Activated naive CD4-positive, alpha-beta T cell treated with anti-CD3 and anti-CD28 coated beads for 36 hours (primary cell): ENCODE measurements at places on chromosomes 1 and 21.

- no peak for DNase-seq
Observed at GRCh38 chr1:209652121-209652735, at the start of gene LAMB3. Gene LAMB3, minus strand, starts transcription at chr1:209652425. Its CDS starts 1,481 bp downstream, at chr1:209650944.

GRCh38 chr1:32724678-32725614 lies 22.4 kb upstream of the SYNC start:
- peak; percentile 67 for DNase-seq

DNA sequence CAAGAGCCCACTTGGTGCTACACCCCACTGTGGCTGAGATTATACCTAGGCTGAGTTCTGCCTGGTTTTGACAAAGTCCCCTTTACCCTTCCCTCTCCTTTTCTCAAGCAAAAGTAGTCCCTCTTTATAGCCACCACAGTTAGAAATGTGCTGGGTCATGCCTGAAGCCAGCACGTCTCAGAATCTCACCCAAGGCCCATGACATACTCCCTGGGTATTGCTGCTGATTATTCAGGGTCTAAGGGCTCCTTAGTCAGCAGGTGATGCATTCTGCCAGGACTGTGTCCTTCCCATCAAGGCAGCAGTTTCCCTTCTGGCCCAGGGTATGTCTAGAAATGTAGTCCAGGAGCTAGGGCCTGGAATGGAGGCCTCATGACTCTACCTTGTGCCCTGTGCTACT lies 67.3 kb upstream of the COX20 start:
- no peak for DNase-seq

GRCh38 chr1:100671601-100672000 lies 47.9 kb upstream of the VCAM1 start:
- DNase-seq = no peak

DNA sequence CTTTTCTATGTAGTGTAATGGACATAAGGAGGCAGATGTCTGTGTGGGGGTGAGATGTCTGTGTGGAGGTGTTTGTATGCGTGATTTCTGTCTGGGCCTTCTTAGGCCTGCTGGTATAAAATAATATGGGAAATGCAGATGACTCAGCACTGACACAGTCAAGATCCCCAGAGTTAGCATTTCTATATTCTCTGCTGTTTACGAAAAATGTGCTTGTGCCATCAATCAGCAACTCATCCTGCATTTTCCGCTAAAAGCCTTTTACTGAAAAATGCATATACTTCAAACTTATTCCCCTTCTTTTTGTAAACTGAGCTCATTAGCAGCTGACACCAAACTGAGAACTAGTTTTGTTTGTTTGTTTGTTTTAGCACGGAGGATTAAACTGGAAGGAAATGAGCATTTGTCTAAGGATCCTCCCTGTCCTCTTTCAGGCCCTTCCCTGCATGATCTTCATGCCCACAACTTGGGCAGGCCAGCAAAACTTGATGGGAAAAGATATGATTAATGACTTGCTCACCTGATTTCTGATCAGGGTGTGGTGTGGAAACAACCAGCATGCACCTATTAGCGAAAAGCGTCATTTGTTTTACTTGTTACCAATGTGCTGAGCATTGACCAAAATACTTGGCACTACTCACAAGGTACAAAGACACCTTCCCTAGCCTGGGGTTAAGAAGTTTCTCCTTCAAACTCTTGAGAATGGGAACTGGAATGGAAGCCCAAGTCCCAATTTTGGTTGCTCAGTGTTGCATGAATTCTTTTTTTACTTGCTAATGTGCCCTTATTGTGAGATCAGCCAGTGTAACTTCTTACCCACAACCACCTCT lies 77.4 kb downstream of the NDUFS5 start:
- peak; percentile 25 for DNase-seq

DNA sequence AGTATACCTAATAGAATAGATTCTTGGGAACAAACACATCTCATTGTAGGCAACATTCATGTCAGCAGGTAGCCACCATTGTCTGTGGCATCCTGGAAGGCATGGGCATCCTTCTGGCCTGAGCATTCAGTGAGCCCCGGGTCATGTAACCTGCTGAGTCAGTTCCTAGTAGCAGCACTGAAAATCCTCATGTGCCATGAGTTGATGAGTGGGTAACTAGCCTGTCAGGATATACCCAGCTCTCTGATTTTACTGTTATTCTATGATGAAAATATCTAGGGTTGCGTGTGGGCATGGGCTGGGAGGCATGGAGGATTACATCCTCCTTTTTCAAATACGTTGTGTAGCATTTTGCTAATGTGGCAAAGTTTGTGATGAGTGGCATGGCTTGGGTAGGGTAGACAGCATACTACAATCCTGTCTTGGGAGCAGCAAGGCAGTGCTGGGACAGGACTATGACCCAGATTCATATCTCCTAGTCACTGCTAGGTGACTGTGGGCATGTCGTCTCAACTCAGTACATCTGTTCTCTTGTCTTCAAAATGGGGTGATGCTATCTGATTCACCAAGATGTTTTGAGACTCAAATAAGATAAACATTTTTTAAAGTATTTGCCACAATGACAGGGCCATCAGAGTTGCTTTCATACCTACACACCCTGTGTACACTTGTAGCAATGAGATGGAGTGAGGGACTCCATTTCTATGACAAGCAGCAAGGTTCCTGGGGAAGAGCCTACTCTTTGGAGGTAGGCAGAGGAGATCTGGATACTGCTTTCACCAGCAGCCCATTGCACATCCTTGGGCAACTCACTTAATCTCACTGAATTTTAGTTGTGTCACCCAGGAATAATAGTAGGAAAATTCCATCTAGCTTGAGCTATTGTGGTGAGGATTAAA lies 62.5 kb downstream of the CD58 start:
- DNase-seq = no peak

- DNase-seq = no peak
Observed at GRCh38 chr1:2604156-2604843, 17.7 kb downstream of the PRXL2B start.

GRCh38 chr21:45893740-45894449 lies 87.7 kb upstream of the COL6A1 start:
- no peak for DNase-seq

DNA sequence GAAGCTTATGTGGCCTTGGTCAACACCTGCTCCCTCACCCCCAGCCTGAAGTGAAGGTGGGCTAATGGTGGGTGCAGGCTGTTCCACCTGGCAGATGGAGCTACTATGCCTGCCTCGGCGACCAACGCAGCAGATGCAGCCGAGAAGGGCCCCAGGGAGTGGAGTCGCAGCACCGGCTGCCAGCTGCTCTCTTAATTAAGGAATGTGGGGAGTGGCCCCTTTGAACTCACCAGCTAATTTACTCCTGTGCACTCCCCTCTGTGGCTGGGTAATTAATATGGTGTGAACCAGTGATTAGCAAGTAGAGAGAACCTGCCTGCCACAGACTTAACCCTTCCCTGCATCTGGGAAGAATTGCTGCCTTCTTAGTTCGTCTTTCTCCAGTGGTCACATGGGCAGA lies 3.3 kb upstream of the SLAMF8 start:
- DNase-seq = no peak

- DNase-seq = peak; percentile 51
Observed at GRCh38 chr1:157626099-157626498, 28.2 kb upstream of the FCRL4 start.

DNA sequence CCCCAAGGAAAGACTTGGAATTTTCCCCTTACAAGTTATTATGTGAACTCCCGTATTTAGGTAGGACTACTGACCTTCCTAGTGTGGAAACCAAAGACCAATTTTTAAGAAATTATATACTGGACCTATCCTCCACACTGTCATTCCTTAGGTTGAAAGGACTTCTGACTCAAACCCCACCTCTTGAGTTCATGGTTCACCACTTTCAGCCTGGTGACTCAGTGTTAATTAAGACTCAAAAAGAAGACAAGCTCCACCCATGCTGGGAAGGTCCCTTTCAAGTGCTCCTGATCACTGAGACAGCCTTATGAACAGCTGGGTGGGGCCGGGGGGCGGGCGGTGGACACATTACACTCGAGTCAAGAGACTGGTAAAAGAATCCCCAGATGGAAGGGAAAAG lies 113.2 kb downstream of the LRRC53 start:
- peak; percentile 14 for DNase-seq

DNA sequence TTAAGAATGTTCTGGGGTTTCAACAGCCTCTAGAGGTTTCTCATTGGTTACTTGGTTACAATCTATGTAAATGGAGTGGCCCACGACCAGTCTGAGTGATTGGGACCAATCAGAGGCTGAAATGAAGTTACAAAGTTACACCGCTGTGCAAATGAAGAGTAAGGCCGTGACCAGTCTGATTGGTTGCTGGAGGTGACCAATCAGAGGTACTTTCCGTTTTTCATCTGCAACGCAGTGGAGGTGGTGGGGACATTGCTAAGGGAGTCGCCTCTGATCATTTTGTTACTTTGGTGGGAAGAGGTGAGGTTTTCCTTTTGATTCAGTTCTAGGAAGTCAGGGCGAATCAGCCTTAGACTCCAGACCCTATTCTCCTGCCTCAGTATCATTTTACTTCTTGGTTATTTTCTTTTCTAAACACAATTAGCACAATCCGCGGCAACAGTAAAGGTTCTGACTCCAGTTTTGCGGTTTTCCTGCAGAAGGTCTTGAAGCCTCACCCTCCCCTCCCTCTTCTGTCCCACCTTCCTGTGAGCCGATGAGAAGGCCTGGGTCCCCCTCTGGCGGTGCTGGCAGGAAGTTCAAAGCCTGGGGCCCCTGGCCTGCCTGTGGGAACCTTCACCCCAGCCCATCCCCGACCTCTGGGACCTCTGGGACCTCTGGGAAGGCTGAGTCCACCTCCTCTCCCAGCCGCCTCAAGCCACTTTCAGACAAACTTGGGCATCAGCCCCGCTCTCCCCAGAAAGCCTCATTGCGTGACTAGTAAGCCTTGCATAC lies 38.7 kb upstream of the TTC34 start:
- DNase-seq = peak; percentile 80

DNA sequence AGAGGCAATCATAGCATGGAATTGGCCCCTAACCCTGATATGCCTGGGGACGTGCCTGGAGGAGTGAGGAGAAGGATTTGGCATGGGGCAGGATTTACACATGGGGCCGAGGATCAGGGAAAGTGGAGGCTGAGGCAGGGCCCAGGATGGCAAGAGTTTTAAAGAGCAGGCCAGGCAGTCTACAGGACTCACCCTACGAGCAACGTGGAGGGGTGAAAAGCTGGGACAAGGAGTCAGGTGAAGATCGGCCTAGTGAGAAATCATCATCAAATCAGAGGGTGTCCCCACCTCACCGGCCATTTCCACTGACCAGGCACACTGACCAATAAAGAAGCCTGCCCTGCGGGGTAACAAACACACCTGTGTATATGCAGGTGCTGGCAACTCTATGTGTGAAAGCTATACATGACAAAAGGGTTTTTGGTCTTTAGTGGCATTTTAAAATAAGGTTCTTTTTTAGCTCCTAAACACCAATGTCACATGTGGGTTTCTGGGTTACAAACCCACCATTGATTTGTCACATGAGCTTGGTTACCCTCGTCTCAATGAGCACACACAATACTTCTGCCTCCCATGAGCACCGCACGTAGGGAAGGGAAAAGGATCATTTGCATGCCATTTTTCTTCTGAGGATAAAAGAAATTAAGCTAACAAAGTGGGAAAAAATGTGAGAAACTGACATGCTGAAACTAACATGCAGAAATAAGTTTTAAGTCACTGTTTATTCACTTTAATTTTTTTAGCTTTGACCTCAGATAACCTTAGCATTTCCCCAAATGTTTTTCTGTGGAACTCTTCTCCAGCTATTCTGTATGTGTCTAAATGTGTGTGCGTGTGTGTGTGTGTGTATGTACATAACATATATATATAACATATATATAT lies 168.1 kb upstream of the EDN2 start:
- DNase-seq = peak; percentile 6

DNA sequence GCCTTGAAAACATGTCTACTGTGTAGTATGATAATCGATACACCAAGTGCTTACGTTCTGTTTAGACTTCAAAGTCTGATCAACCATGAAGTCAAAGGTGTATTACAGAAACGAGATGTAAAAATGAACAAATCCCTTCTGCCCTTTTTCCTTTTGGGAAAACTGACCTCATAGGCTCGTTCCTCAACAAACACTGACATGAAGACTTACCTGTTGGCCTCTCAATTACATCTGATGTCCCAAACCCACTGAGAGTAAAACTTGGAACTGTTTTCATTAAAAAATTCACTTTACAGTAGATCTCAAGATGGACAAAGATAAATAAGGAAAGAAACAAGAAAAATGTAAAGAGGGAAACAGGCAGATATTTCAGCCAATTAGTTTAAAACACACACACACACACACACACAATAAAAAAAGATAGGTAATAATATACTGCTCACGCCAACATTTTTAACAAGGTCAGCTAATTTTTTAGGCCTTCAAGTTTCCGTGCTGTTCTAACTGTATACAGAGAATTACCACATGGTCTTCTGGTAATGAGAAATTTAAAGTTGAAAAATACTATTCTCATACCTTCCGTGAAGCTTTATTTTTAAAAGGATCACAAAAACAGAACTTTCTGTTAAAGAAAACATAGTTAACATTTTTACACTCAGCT lies 2.1 kb downstream of the HMGN1 start:
- DNase-seq = no peak

DNA sequence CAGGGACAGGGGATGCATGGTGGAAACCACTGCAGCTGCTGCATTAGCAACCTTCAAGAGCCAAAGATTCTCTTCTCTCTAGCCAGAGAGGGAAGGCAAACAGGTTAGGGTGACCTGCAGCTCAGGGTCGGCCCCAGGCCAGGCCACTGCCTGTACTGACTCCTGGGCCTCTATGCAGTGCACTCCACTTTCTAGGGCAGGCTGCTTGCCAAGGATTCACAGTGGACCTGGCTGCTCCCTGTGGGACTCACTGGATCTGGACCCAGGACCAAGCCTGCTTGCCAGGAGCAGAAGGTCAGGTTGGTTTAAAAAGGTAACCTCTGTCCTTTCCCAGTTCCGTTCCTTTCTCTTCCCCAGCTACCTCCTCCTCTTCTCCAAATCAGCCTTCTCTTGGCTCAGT lies 52.4 kb downstream of the HIVEP3 start:
- DNase-seq = no peak

- no peak for DNase-seq
Observed at GRCh38 chr21:46598581-46599572, 6.0 kb downstream of the S100B start.

DNA sequence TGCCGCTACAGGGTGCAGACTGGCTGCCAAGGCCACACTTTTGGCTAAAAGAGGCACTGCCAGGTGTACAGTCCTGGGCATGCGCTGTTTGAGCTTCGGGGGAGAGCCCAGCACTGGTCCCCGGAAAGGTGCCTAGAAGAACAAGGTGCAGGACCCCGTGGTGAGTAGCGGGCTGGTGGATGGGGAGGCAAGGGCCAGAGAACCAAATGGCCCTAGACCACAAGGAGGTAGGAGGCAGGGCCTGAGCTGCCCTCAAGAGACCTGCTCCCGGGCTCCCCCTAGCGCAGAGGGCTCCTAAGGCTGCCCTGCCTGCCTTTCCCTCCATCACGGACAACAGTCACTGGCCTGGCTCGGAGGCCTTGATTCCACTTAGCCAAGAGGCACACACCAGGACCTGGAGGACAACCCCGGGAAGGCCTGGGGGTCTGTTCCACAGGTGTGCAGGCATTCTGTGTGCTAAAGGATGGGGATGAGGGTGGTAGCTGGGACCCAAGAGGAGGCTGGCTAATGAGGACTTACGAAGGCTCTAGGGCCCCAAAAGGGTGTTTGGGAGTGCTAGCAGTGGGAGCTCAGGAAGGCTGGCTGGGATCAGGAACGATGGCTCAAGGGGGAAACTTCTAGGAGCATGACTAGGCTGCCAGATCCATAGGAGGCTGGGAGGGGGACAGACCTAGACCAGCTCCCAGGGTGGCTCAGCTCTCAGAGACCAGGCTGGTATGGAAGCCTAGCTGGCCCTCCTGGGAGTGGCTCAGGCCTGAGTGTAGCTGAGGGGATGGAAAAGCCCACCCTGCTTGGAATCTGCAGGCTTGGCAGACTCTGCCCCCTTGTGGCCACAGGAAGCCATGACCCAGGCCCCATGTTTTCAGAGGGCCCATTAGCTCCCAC lies 742 bp downstream of the ARTN start:
- peak; percentile 72 for DNase-seq
